T follicular helper cell (primary cell): ENCODE measurements at places on chromosomes 6 and 20.

DNA sequence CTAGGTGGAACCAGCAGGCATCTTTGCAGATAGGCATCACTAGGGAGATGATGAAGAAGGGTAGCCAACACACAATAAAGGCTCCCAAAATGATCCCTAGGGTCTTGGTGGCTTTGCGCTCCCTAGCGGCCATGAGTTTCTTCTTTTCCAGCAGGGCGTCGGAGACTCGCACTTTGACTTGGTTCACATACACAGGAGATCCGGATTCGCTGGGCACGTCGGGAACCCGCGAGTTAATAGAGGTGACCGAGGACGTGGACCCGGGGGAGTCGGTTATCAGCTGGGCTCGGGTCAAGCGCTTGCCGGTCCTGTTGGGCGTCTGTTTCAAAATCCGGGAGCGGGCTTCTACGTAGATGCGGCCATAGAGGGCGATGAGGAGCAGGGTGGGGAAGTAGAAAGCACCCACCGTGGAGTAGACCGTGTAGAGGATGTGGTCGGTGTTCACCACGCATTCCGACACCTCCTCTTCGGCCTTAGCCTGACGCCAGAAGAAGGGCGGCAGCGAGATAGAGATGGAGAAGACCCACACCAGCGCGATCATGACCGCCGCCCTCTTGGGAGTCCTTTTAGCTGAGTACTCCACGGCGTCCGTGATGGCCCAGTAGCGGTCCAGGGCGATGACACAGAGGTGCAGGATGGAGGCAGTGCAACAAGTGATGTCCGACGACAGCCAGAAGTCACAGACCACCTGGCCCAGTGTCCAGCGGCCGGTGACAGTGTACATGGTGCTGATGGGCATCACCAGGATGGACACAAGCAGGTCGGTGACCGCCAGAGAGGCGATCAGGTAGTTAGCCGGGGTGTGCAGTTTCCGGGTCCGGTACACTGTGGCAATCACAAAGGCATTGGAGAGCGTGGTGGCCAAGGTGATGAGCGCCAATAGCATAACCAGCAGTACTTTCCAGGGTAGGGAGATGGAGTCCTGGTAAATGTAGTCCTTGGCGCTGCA, 658 bp downstream of the HTR1B start:
- no peak for DNase-seq

GRCh38 chr6:122715725-122716124, 63.8 kb upstream of the FABP7 start:
- no peak for DNase-seq

- no peak for DNase-seq
Observed at GRCh38 chr6:37033819-37034795, 28.7 kb downstream of the FGD2 start.

DNA sequence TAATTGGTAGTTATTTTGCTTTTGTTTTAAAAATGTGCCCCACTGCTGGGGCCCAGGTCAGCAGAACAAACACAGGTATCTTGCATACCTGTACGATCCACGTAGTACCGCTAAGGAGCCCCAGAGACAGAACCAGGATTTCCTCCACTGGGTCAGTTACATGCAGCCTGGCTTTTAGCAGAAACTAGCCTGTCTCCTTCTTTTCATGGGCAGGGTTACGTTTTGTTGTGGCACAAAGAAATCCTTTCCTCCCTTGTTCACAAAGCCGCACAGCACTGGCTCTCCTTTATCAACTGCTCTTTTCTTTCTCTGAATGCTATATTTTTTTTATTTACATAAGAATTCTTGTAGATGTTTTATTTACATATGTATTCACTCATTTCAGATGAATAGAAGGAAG, 190.3 kb upstream of the POU3F2 start:
- no peak for DNase-seq

GRCh38 chr6:113690281-113691259, 166.6 kb upstream of the MARCKS start:
- no peak for DNase-seq

DNA sequence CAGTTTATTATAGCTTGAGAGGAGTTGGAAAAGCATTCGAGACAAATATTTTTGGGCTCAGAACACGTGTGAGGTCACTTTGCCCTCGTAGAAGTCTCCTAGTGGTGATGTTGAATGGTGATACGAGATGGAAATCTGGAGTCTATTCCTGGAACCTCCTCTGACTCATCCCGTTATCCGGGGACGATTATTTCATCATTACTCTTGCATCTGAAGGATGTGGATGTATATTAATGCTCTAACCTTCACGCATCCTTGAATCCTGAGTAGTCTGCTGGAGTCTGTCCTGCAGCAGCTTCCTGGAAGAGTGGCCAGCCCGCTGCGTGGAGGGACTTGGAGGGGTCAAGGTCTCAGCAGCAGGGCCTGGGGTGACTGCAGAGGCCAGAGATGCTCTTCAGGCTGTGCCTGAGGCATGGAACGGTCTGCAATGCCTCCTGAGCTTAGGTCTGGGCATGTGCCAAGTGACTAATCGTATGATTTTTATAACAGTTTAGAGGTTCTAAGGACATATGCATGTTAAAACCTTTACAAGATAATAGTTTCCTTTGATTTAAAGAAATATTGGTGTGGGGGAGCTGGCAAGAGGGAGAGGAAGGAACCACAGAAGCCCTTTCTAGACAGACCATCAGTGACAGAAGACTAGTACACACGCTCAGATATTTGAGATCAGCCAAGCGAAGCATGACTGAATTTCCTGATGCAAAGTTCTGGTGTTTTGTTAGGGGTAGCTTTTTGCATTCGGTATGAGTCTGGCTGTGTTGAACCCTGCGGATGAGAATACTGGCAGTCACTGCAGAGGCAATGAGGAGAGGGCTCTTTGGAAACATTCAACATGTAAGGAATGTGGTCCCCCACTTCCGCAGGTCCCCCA, 400.2 kb downstream of the QKI start:
- DNase-seq = no peak

GRCh38 chr6:129416337-129416990, 293.5 kb downstream of the ARHGAP18 start:
- DNase-seq = no peak

DNA sequence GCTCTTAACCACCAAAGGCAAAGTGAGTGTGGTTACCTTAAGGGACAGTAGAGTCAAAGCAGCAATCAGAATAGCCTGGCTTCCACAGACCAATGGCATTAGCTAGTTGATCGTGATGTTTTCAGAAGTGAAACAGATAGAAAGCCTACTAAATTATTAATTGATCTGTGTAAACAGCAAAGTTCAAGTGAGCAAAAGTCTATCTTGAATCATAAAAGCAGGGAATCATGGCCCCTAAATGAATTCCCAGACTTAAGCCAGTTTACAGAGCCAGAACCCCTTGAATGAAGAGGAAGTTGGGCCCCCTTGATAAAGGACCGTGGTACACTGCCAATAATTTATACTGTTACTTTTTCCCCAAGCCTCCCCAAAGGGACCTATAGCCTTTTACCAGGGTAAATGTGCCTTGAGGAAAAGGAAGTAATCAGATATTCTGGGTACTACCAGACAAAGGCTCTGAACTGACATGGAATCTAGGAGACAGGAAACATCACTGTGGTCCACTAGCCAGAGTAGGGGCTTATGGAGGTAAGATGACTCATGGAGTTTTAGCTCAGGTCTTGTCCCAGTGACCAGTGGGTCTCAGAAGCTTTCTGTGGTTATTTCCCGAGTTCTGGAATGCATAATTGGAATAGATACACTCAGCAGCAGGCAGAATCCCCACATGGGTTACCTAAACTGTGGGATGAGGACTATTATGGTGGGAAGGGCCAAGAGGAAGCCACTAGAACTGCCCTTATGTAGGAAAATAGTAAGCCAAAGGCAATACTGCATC, 317.5 kb downstream of the CD83 start:
- no peak for DNase-seq
